Liver (tissue), 10 donors: ENCODE measurements at places on chromosomes 6 and 20. TPM values are rescaled to one million over a fixed set of nuclear protein-coding genes. Genes with fewer than 3 reads are reported as not detected.

The TRAPPC3L gene
- polyA plus RNA-seq = 0.14 TPM

The HEY2 gene
- polyA plus RNA-seq = 2.0 TPM

DNA sequence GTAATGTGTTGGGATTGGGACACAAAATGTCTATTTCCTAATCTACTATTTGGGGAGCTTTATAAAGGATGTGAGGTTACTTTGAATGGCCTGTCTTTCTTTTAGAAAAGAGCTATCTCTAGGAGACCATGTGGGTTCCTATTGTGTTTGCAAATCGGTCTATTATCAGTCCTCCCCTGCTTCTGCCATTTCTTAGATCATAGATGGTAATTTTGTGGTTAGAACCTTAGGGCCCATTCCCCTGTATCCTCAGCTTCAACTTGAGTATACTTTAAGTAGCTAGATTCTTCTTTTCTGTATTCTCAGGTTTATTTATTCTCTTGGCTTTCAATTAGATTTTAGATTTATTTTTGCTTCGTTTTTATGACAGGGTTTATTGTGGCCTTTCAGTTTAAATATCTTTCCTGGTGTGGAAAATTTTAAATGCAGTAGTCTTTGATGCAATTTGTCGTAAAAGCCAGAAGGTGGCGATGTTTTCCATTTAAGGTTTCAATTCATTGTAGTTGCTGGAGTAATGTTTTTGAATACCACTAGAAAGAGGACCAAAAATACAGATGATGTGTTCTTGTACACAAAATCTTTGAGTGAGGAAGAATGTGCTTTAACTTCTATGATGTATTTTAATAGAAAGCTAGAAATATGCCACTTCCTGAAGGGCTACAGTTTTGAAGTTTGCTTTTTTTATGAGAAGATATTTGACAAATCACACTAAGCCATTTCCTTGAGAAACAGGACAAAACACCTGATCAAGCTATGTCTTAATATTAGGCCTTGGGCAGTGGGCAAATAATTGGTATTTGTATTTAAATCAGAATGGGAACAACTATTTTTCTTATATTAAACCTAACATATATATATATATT lies 20.3 kb downstream of the TBPL1 start:
- no peaks in the 10 kb centered on the region for H3K4me1 ChIP-seq
- H3K36me3 ChIP-seq = no peaks in the 10 kb centered on the region
- no peak overlapping the region for H3K4me3 ChIP-seq
- DNase-seq = no peak

The FKBP1C gene
- polyA plus RNA-seq = 0.45 TPM

- H3K27me3 ChIP-seq = no peaks in the 10 kb centered on the region
- DNase-seq = no peak
- peaks cover 27% of the 10 kb centered on the region for H3K4me1 ChIP-seq
- no peaks in the 10 kb centered on the region for H3K36me3 ChIP-seq
- H3K27ac ChIP-seq = no peak overlapping the region
Observed at GRCh38 chr6:105994591-105995390, 91.3 kb upstream of the PRDM1 start.

- no peaks in the 10 kb centered on the region for H3K4me1 ChIP-seq
- no peak for DNase-seq
- H3K4me3 ChIP-seq = no peak overlapping the region
- no peak overlapping the region for H3K27ac ChIP-seq
- H3K36me3 ChIP-seq = no peaks in the 10 kb centered on the region
- no peaks in the 10 kb centered on the region for H3K27me3 ChIP-seq
Observed at GRCh38 chr20:24018796-24019195, 30.2 kb upstream of the GGTLC1 start.

The OR2H1 gene
- not detected for polyA plus RNA-seq

- H3K27ac ChIP-seq = no peak overlapping the region
- H3K4me1 ChIP-seq = no peaks in the 10 kb centered on the region
- H3K27me3 ChIP-seq = no peaks in the 10 kb centered on the region
Observed at GRCh38 chr6:978937-979685, 286.2 kb upstream of the EXOC2 start.

DNA sequence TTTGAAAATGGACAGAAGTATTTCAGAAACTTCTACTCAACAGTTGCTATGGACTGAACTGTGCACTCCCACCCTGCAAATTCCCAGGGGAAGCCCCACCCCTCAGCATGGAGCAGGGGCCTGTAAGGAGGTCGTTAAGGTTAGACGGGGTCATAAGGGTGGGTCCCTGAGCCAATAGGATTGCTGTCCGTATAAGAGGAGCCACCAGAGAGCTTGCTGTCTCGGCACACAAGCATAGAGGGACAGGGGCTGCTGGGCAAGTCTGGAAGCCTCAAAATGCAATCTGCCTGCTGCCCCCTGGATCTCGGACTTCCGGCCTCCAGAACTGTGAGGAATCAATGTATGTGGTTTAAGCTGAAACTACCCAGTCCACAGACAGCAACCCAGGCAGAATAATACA lies 37.4 kb upstream of the AFDN start:
- H3K36me3 ChIP-seq = peaks cover 3% of the 10 kb centered on the region
- no peak for DNase-seq
- peak overlapping the region; percentile 98 for H3K27ac ChIP-seq
- H3K4me1 ChIP-seq = peaks cover 40% of the 10 kb centered on the region
- no peaks in the 10 kb centered on the region for H3K27me3 ChIP-seq
- H3K4me3 ChIP-seq = peak overlapping the region; percentile 71

DNA sequence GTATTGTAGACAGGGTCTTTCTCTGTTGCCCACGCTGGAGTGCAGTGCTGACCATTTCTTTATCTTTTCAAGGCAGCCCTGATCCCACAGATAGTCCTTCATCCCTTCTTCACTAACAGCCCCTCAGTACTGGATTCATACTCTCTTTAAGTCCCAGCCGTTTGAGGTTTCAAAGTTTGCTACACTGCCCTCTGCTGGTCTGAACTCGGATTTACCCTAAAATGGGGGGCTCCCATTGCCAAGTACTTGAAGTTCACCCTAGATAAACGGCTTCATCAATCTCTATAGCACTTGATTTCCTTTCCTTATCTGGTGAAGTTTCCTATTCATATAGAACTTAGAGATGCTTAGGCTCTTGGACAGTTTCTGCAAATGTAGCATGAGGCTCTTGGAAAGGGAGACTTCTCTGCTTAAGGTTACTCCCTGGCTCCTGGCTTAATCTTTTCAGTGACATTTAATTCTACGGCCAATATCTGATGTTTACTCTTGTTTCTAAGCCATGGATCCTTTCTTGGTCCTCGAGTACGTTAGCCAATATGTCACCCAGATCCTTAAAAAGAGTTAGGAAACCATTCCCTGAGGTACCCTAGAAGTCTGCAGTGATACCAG lies 21.4 kb upstream of the PREP start:
- no peaks in the 10 kb centered on the region for H3K4me1 ChIP-seq
- H3K36me3 ChIP-seq = no peaks in the 10 kb centered on the region
- H3K4me3 ChIP-seq = no peak overlapping the region
- peak; percentile 66 for DNase-seq
- no peaks in the 10 kb centered on the region for H3K27me3 ChIP-seq
- H3K27ac ChIP-seq = no peak overlapping the region

The SLC22A2 gene
- not detected for polyA plus RNA-seq

DNA sequence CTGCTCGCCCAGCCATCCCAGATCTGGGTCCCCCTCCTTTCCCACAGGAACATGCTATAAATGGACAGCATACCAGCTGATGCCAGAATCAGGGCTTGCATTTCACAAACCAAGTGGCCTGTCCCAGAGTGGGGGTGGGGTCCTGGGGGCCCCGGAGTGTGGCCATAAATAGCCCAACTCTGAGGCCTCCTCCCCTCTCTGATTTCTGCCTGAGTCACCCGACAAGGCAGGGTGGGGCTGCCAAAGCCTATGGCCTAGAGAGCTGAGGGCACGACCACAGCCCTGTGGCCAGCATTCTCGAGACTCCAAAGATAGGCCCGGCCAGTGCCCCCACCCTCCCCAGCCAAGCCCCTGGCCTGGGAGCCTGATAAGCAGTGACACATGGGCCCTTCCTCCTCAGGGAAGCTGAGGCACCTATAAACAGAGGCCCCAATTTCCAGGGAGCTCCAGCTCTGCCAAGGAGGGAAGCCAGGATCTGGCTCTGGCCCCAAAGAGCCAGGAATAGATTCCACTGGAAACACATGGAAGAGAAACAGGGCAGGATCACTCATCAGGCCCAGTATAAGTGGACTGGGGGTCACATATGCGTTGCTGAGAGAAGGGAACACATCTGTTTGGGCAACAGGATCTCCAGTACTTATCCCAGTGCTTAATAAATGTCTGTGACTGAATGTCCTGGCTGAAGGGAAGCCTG lies 20.3 kb downstream of the SNTA1 start:
- H3K4me3 ChIP-seq = no peak overlapping the region
- no peaks in the 10 kb centered on the region for H3K4me1 ChIP-seq
- H3K27ac ChIP-seq = no peak overlapping the region
- no peaks in the 10 kb centered on the region for H3K27me3 ChIP-seq
- no peaks in the 10 kb centered on the region for H3K36me3 ChIP-seq

GRCh38 chr6:157265635-157266034 lies 57.7 kb downstream of the TMEM242 start:
- H3K4me1 ChIP-seq = peaks cover 16% of the 10 kb centered on the region
- DNase-seq = no peak
- no peak overlapping the region for H3K4me3 ChIP-seq
- H3K27me3 ChIP-seq = no peaks in the 10 kb centered on the region
- no peak overlapping the region for H3K27ac ChIP-seq
- H3K36me3 ChIP-seq = no peaks in the 10 kb centered on the region

DNA sequence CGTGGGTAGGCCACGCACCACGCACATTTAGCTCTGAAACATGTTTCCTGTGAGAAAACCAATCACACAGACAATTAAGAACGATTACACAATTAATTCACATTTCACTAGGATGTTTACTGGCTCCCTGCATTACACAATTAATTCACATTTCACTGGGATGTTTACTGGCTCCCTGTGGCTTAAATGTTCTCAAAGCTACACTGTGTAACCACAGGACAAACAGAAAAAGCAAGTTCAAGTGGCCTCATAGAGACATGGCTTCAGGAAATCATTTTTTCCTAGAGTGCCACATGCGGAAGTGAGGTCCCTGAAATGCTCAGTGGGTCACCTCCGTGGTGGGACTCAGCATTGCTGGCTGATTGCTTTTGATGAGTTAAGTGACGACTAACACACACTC lies 61.7 kb upstream of the XRN2 start:
- H3K4me3 ChIP-seq = no peak overlapping the region
- peaks cover 2% of the 10 kb centered on the region for H3K36me3 ChIP-seq
- no peak for DNase-seq
- H3K4me1 ChIP-seq = no peaks in the 10 kb centered on the region
- no peaks in the 10 kb centered on the region for H3K27me3 ChIP-seq

DNA sequence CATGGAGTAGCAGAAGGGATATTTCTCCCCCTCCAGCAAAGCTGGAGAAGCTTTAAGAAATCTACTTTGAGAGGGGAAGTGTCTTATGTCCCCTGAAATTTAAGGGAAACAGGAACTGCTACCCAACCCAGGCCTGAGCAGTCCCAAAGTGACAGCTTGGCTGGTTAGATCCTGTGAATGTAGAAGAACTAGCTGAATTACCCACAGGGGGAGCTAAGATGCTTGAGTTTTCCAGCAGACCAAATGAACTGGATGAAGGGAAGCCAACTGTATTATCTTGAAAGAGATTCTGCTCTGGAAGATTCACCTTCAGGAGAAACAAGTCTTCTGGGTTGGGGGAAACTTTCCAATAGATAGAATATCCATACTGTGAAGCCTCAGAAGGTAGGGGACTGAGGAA lies 303.3 kb upstream of the MMS22L start:
- no peak overlapping the region for H3K27ac ChIP-seq
- no peaks in the 10 kb centered on the region for H3K4me1 ChIP-seq
- DNase-seq = no peak
- H3K27me3 ChIP-seq = no peaks in the 10 kb centered on the region
- no peak overlapping the region for H3K4me3 ChIP-seq
- H3K36me3 ChIP-seq = no peaks in the 10 kb centered on the region

DNA sequence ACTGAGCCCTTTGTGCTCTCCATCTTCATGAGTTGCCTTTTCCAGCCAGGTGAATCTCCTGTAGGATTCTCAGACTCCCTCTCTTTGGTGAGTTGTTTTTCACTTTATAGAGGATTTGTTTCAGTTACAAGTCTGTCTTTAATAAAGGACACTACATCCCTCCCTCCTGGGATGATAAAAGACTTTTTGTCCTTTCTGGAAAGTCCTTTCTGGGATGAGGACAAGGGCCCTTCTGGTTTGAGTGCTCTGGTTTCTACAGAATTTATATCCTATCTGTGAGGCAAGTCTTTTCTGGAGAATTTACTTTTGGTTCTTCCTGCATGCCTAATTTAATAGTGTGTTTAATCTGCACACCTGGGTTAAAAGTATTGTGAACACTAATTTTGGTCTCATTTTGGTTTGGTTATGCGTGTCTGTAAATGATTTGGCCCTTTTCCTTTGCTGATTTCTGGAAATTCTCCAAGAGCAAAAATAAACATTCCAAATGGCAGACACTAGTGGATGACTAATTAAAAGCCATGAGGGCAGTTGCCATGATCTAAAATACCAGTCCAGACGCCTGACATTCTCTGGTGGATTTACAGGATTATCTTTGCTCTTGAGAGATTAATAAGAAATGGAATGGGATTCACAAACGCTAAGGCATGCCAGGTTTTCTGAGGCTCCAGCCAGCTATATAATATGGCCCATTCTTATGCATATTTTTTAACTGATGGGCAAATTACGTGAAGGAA lies 44.8 kb downstream of the TCP11 start:
- H3K36me3 ChIP-seq = no peaks in the 10 kb centered on the region
- no peaks in the 10 kb centered on the region for H3K27me3 ChIP-seq
- H3K4me3 ChIP-seq = no peak overlapping the region
- peak overlapping the region; percentile 14 for H3K27ac ChIP-seq
- DNase-seq = no peak

DNA sequence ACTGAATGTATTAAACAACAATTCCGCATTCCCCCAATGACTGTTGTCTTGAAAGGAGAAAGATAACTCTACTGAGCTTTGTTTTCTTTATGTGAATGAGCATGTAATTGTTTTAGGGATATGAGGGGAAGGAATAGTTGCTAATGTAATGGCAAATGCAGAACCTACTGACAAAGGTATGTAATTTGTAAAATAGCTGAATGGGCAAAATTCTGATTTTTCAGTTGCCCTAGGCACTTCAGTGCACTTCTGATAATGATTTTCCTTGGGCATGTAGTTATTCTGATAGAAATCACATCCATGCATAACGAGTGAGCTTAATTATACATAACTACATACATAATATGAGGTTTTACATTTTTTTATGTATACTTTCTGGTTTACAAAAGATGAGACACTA lies 53.4 kb upstream of the FOXO3 start:
- no peaks in the 10 kb centered on the region for H3K36me3 ChIP-seq
- H3K4me3 ChIP-seq = no peak overlapping the region
- no peak overlapping the region for H3K27ac ChIP-seq
- DNase-seq = no peak

The ECT2L gene
- polyA plus RNA-seq = not detected

The DOK5 gene
- 0.10 TPM for polyA plus RNA-seq

The IDH3B gene
- polyA plus RNA-seq = 49.3 TPM

GRCh38 chr6:118669561-118669960 lies 18.2 kb upstream of the CEP85L start:
- no peak overlapping the region for H3K27ac ChIP-seq
- H3K27me3 ChIP-seq = no peaks in the 10 kb centered on the region
- no peaks in the 10 kb centered on the region for H3K4me1 ChIP-seq

- H3K4me3 ChIP-seq = no peak overlapping the region
- H3K27ac ChIP-seq = no peak overlapping the region
- H3K36me3 ChIP-seq = no peaks in the 10 kb centered on the region
- no peaks in the 10 kb centered on the region for H3K27me3 ChIP-seq
- no peaks in the 10 kb centered on the region for H3K4me1 ChIP-seq
Observed at GRCh38 chr6:37182736-37183590, 13.0 kb downstream of the PIM1 start.
